Smooth muscle cell of bladder (primary cell): ENCODE measurements at places on chromosomes 1 and 21. TPM values are rescaled to one million over a fixed set of nuclear protein-coding genes. Genes with fewer than 3 reads are reported as not detected.

DNASE2B gene
- total RNA-seq, result not detected in 2 replicates

MPZ gene
- total RNA-seq, result 0.55 and 0.71 TPM in 2 replicates

ROR1 gene
- 10.8 and 12.8 TPM in 2 replicates for total RNA-seq

AURKAIP1 gene
- 93.0 and 96.6 TPM in 2 replicates for total RNA-seq

ASCL5 gene
- total RNA-seq, result not detected in 2 replicates

GFI1 gene
- under 0.01 and 0.09 TPM in 2 replicates for total RNA-seq

SLAMF6 gene
- not detected in 2 replicates for total RNA-seq

RPL11 gene
- 1,611 and 1,698 TPM in 2 replicates for total RNA-seq

OR2L2 gene
- total RNA-seq, result under 0.01 TPM in 1 of 2 replicates, not detected in the other

NDC1 gene
- total RNA-seq, result 8.4 and 8.8 TPM in 2 replicates

AVPR1B gene
- total RNA-seq, result not detected in 2 replicates

TSPAN2 gene
- 3.5 and 34.8 TPM in 2 replicates for total RNA-seq

FBXO42 gene
- 7.1 and 11.9 TPM in 2 replicates for total RNA-seq
